ENCODE measurements at places on chromosomes 5 and 9.

DNA sequence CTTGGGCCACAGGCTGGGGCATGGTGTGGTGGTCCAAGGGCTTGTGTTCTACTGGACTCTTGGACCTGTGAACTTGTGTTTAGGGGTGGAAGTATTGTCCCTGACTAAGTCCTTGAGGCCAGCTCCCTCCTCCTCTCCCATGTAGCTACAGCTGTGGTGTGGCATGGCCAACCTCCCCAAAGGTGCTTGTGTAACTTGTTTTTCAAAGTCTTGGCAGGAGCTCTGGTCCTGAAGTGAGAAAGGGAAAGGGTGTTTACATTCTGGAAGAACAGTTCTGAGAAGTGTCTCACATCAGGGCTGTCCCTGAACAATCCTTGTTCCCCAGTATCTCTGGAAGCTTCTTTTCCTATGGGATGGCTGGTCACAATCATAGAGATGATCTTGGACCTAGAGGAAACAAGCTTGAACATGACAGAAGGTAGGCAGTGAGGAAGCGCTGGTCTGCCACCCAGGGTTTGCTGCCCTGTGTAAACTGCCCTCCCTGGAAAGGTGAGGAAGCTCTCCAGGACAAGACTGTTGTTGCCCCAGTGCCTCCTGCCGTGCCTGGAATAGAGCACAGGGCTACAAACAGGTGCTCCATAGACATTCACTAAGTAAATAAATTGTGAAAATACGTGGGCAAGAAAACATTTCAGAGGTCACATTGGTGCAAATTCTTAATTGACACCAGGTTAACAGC is 64.6 kb upstream of the KLF9 start:
- no peak for DNase-seq

DNA sequence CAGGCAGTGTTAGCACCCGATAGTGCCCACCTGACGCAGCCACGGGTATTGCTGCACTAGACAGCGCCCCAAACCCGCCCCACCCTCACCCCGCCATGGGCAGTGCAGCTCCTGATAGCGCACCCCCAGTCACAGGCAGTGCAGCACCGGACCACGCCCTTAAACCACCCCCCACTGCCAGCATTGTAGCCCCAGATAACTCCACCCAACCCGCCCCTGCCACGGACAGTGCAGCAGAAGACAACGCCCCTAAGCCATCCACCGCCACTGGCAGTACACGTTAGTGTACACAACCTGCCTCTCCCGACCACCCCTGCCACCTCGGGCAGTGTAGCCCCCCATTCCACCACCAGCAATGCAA is 825 bp upstream of the PCAT7 start:
- no peak for DNase-seq

- DNase-seq: no peak
Measured at GRCh38 chr5:171632616-171633015, 153.0 kb upstream of the SMIM23 start.

DNA sequence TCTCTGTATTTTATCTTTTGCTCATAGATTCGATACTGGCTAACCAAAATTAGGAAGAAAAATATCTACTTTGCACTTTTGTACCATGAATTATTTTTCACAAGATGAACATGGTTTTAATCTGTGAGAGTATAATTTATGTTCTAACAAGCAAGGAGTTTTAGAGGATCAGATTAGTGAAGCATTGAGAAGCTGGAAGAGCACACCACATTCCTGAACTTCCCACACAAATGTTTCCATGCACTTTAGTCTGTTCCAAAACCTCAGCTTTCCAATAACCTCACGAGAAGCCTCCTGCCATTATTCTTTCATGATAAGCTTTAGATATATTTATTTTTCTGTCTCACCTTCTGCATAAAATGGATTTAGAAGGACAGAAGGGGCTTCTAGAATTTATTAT is 98.7 kb upstream of the MPDZ start:
- no peak for DNase-seq

DNA sequence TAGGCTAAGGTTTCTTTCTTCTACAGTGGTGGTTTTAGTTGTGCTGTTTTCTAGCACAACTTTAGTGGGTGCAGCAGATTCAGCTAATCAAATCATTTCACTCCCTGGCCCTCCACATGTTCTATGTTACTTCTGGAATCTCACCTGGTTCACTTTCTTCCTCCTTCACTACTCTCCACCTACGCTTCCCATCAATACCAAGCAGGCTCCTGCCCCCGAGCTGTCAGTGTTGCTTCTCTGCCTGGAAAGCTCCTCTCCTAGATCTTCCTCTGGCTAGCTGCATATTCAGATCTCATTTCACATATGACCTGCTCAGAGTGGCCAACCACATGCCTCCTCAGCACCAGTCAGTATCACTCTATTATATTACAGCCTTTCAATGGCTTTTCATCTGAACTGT is 19.6 kb upstream of the GABRB2 start:
- no peak for DNase-seq

DNA sequence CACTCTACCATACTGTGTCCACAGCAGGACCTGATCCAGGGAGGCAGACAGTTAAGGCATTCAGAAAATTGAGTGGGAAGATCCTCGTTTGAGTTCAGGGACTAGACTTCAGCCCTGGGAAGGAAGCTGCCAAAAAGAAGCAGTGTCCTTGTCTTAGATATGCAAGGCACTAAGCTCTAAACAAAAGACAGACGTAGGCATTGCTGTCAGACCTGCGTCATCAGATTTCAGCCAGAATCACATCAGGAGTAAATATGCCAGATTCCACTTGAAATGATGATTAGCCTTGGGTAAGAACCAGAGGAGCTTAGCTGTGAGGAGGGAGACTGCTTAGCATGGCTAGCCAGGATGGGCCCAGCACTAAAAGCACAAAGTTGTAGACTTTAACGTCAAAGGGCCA is 56.7 kb downstream of the MAMDC2 start:
- DNase-seq: no peak

GRCh38 chr5:1282131-1282992 is 12.5 kb downstream of the TERT start:
- no peak for DNase-seq

DNA sequence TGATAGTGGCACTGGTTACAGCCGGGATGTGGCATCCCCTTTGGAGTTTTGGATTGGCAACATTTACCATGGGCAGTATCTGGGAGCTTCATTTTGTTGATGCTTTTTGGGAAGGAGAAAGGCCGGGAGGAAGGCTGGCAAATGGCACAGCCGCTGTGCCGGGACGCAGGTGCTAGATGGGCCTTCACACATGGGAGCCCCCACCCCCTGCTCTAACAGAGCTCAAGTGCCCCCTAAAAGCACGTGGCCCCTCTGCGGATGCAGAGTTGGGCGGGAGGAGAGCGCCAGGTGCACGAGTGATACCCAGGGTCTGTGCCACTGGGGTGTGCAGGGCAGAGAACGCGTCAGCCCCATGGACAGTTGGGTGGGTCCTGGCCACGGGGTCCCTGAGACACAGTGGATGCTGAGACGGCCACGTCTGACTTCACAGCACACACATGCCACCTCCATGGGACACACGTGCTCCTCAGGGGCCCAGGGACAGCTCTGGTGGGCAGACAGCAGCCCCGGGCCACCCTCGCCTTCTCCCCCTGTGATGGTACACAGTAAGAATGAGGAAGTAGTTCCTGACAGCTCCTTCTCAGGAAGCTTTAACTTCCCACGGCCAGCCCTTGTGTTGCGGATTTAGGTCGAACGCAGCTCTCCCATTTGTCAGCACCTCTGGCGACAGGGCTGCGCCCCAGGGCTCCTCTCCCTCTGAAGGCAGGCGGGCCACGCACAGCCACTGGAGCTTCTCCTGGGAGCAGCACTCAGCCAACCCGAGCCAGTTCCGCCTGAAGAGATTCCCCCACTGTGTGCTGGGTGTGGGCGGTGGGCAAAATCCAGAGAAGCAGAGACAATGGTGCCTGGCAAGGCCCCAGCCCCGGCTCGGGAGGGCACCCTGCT is 10.8 kb downstream of the SLC9A3 start:
- DNase-seq: no peak

GRCh38 chr9:18421391-18421790 is 52.6 kb upstream of the ADAMTSL1 start:
- no peak for DNase-seq

GRCh38 chr5:77844373-77844622 is 68.2 kb upstream of the TBCA start:
- DNase-seq: no peak

GRCh38 chr9:106644661-106645060 is 218.3 kb upstream of the ZNF462 start:
- DNase-seq: no peak

DNA sequence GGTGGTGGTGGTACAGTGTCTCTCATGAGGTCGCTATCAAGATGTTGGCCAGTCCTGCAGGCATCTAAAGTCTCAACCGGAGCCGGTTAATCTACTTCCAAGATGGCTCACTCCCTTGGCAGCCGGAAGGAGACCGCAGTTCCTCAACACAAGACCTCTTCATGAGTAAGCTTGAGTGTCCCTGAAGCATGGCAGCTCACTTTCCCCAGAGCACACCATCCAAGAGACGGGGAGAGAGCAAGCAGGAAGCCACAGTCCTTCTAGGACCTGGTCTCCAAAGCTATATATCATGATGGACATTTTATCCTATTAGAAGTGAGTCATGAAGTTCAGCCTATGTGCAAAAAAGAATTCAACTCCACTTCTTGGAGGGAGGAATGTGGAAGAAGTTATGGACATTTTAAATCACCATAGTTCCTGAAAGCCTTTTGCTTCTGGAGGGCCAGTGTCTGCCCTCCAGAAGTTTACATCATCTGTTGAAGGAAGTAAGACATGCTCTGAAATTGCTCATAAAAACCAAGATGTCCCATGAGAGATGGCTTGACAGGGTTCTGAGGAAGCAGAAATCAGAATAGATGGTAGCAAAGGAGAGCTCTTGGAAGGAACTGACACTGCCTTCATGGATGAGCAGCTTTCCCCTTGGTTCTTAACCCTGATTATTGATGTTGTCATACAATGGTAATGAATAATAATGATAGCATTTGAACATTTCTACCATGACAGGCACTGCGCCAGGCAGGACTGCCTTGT is 21.3 kb downstream of the GALNT10 start:
- DNase-seq: no peak

GRCh38 chr5:150065886-150066285 is 20.5 kb downstream of the CSF1R start:
- DNase-seq: no peak

DNA sequence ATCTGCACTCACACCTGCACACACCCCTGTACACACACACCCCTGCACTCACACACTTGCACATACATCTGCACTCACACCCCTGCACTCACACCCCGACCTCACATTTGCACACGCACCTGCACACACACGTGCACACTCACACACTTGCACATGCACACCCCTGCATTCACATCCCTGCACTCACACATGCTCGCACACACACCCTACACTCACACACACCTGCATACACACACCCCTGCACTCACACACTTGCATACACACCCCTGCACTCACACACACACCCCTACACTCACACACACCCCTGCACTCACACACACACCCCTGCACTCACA is 27.5 kb downstream of the GLT6D1 start:
- no peak for DNase-seq

DNA sequence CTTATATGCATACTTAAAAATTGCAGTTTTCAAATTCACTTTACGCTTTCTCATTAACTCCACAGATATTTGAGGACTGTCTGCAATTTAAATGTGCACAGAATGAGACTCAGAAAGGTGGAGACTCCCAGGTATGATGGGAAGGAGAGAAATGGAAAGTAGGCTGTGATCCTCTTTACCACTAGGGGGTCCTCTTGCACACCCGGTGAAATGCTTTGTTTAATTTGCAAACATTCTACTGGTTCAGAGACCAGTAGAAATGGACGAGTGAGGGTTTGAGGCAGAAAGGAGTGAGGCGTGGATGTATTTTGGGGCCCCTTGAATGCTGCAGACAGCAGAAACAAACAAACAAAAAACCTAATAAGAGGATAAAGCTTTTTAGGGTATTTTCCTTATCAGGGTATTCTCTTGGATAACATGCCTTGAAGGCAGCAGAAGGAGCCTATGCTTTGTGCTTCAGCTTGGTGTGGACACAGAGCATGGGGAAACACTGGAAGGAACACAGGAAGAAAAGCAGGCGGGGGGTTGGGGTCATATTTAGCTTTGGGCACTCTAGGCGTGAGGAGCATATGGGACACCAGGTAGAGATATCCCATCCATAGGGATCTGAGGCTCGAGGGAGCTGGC is 410.1 kb downstream of the DMRT2 start:
- DNase-seq: no peak

- DNase-seq: no peak
Measured at GRCh38 chr9:129868023-129868871, 33.0 kb downstream of the USP20 start.

- DNase-seq: no peak
Measured at GRCh38 chr9:97753364-97753763, 56.2 kb upstream of the XPA start.

- no peak for DNase-seq
Measured at GRCh38 chr5:150409638-150410523, 2.8 kb downstream of the CD74 start.

GRCh38 chr5:31771500-31771899 is 132.6 kb downstream of the PDZD2 start:
- no peak for DNase-seq

- no peak for DNase-seq
Measured at GRCh38 chr5:10584714-10585517, 21.0 kb downstream of the ANKRD33B start.

DNA sequence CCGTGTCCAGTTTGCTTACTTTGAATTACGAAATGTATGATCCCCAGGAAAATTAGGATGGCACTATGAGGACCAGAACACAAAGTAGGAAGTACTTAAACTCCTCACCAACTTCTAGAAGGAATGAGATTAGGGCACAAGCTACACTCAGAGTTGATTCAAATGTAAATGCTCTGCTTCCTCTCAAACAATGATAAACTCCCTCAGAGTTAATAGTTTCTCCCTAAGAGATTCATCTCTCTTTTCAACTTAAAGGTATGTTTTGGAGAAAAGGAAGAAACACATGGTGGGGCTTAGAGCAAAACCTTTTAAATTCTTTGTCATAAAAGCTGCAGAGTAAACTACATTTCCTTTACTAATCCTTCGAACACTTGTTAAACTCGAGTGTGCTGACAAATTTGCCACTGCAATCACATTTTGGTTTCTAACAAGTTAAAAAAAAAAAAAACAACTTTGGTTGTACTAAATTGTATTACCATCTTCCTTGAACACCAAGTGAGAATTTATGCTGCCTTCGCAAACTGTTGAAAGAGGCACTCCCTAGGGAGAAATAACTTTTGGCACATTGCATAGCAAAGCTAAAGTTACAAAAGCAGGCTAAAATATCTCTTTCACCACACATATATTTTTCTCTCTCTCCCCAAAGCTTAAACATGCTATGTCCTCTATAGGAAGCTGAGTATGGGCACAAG is 66.6 kb downstream of the DENND1A start:
- DNase-seq: no peak

GRCh38 chr9:109115931-109116526 is 3.7 kb downstream of the TMEM245 start:
- no peak for DNase-seq

GRCh38 chr9:120892748-120893610 is 16.0 kb upstream of the PHF19 start:
- DNase-seq: peak; percentile 29

DNA sequence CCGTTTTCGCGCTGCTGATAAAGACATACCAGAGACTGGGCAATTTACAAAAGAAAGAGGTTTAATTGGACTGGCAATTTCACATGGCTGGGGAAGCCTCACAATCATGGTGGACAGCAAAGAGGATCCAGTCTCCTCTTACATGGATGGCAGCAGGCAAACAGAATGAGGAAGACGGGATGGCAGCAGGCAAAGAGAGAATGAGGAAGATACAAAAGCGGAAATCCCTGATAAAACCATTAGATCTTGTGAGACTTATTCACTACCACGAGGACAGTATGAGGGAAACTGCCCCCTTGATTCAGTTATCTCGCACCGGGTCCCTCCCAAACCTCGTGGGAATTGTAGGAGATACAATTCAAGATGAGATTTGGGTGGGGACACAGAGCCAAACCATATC is 95.0 kb downstream of the OSTF1 start:
- no peak for DNase-seq

Data from activated naive CD4-positive, alpha-beta T cell (primary cell).